ENCODE measurements at places on chromosomes 3 and 15.
A peak's percentile ranks its signal among the peaks of the same experiment; 100 is the strongest.

- no peak for DNase-seq
These were observed 70.7 kb downstream of the SLC12A8 start for GRCh38 chr3:125141596-125142419.

- no peak for DNase-seq
These were observed 78.1 kb downstream of the AAGAB start for GRCh38 chr15:67176195-67176971.

DNA sequence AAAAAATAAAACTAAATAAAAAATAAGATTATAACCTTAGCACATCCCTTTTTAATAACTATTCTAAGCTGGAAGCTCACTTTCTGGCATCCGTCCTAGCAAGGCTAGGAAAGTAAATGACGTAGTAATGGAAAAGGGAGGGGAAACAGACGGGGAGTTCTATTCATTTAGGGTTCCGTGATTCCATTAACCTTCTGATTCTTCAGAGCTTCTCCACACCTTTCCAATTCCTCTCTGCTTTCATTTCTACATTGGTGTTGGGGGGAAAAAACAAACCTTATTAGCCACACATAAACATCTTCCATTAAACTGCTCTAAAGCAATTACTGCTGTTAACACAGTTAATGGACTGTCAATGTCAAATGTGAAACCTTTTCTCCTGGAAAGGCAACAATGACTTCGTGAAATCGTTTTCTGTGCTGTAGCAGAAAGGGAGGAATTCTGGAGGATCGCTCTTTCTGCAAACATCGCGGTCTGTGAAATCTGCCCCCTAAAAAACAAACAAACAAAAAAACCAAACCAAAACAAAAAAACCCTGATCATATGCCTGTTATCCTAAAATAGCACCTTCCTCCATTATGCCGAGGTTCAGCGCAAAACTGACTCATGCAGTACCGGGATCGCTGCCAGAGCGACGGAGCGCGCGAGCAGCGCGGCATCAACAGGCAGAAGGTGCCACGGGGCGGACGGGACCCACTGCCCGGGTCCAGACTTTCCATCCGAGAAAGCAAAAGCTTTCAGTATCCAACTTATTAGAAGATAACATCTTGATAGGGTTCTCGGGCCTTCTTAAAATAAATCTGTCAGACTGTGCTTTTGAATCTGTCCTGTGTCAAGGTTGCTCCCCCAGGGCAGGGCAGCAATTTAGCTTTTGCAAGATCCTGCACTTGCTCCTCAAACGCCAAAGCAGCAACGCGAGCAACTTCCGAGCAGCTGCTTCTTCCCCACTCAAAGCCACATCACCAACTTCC lies 156.2 kb downstream of the FGF12 start:
- peak; percentile 14 for DNase-seq

DNA sequence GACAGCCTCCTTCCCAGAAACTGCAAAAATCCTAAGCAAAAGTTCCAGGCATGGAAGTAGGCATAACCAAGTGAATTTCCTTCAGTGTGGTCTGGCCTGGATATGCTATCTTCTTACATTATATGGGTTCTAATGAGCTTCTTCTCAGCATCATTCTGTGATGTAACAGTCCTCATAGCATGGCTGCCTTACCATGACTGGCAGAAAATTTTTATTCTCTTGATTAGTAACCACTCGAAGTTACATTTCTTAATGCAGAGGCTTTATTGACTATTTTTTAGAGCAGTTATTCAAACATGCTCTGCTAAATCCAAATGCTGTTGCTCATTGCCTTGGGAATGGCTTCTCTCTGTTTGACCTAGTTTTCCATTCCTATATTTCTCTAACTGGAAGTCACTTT lies 21.1 kb upstream of the CPNE4 start:
- DNase-seq: no peak

GRCh38 chr3:72727172-72727571 lies 121.1 kb downstream of the SHQ1 start:
- DNase-seq: no peak
